Caki2 (cell line): ENCODE measurements at places on chromosomes 6 and 20. TPM values are rescaled to one million over a fixed set of nuclear protein-coding genes. Genes with fewer than 3 reads are reported as not detected.
A peak's percentile ranks its signal among the peaks of the same experiment; 100 is the strongest.

- peak; percentile 71 for DNase-seq
Observed at GRCh38 chr6:31898383-31899011, 999 bp upstream of the EHMT2 start.

GRCh38 chr6:73742433-73742832, 46.4 kb downstream of the CD109 start:
- DNase-seq: no peak

DNA sequence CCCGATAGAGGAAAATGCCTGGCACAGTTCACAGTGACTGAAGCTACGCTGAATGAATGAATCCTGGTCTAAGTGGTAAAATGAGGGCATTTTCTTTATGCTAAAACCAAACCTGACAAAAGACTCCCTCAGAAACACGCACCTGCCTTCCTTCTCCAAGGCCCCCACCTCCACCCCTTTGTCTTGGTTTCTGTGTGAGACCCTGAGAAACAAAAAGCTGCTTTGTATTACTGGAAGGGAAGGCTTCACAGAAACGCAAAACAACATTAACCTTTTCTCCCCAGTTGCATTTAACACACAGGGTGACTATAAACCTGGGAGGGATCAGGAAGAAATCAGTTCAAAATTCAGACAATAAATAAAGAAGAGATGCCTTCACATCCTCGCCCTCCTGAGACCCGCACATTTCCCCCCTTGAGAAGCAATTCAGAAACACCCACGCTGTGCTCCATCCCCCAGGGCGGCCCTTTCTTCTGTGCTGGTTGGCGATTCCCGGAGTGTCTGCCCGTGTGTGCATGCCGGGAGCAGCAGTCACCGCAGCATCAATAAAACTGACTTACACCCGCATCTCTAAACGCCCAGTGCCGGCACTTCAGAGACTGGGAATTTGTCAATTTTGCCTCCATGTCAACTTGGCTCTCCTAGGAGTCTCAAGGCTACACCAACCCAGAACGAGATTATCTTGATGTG, 67.2 kb upstream of the TRAF3IP2 start:
- no peak for DNase-seq

DNA sequence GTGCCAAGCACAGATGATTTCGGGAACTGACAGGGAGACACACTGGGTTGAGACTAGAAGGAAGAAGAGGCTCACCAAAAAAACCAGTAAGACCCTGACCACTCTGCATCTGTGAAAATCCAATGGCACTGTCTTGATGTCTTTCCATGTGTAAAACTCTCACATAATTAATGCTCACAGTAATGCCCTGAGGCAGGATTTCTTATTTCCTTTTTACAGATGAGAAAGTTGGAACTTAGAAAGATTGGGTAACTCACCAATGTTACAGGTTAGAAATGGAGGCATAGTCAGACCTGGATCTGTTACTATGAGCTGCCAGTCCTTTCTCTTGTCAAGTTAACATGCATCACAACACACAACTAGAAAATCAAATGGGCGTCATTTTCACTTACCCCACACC, 151.0 kb upstream of the MCHR2 start:
- DNase-seq: no peak

- peak; percentile 22 for DNase-seq
Observed at GRCh38 chr6:57207141-57207540, 15.0 kb downstream of the RAB23 start.

DNA sequence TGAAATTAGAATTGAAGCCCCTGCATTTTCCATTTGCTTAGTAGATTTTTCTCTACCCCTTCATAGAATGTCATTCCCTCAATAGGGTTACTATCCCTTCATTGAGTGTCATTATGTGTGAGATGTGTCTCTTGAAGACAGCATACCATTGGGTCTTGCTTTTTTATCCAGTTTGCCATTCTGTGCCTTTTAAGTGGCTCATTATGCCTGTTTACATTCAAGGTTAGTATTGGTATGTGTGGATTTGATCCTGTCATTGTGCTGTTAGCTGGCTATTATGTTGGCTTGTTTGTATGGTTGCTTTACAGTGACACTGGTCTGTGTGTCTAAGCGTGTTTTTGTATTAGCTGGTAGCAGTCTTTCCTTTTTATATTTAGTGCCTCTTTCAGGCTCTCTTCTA, 25.7 kb upstream of the TCF21 start:
- no peak for DNase-seq

DNA sequence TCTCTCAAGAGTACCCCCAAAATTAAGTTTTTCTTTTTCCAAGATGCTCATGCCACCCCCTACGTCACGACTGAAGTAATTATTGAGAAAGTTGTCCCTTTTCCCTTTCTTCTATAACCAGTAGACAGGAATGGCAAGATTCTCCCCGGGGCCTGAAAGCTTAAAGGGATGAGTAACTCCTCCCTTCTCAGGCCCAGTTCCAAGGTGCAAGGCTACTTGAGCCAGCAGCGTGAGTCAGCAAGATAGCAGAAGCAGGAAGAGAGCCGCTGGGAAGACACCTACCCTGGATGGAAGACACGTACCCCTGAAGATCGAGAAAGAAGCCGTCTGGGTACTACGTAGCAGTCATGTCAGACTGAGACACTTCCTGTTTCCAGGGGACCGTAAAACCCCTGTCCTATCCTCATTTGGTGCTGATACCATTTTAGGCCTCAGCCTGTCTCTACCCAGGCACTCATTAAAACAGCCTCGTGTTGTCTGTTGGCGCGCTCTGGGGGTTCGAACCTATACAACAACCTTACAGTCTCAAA, 241.0 kb downstream of the ADGRG6 start:
- peak; percentile 57 for DNase-seq

DNA sequence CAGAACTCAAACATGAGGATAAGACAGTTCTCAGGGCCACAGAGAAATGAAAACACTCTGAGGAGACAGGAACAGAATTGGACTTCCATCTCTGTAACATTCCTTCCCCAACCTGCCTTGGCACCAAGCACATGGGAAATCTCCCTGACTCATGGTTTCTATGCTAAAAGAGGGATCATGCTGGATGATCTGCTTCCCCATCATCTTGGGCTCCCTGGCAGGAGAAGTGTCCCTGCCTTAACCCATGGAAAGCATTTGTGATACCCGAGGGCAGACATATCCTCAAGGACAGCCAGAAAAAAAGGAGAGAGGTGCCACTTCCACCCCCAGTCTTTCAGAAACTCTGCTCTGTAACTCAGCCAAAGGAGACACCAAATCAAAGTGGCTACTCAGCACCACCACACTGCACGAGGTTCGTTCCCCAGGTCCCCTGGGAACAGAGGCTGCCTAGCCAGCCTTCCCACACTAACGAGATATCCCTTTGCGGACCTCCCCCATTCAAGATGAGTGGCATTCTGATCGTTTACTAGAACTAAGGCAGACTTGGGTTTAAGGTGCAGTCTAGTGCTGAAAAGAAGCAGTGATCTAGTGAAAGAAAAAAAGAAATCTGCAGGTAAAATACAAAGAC, 34.8 kb downstream of the BLOC1S5 start:
- DNase-seq: no peak

DNA sequence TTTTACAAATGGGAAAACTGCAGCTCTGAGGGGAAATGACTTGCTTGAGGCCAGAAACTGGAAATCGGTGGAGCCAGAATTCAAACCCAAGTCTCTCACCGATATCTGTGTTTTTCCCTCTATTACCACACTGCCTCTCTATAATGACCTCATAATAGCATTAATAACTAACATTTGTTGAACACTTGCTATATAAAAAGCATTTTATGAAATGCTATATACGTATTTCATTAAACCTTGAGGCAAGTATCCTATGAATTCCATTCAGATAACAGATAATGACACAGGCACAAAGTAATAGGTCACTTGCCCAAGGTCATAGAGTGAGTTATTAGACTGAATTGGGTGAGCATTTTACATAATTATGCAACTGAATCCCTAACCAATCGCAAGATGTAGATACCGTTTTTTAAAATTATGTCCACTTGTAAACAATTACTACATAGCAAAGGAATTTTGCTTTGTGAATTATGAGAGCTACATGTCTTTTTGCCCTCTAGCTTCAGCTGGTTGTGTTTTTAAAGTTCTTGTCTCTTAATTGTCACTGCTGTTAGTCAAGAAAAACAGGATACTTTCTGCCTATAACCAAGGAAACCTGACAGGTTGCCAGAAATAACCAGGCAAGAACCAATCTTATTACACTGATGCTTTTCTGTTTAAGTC, 4.7 kb downstream of the DSN1 start:
- DNase-seq: no peak

- DNase-seq: no peak
Observed at GRCh38 chr6:112289038-112289566, 34.7 kb upstream of the LAMA4 start.

GRCh38 chr6:117344444-117345291, 79.3 kb downstream of the VGLL2 start:
- no peak for DNase-seq

DNA sequence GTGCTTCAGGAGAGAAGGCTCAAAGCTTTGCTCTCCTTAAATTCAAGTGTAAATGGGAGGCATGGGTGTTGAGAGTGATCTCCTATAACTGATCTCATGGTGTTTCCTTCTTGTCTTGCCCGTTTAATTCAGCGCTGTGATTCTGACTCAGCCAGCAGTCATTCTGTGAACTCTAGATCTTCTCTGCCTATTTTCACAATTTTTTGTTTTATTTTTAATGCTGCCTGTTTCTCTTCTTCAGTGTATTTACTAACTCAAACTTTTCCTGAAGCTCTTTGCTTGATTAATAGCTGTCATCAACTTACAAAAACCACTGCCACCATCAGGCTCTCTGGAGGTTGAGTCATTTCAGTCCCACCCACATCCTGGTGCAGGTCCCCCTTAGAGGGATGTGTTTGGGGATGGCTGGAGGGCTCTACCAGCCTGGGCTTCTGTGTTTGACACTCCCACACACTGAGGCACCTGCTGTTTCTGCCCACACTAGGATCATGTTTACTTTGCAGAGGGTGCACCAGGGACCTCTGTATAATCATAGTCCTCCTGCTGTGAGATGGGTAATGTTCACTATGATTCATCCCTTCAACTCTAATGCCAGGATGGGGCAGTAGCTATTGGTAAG, 94.0 kb downstream of the SHLD1 start:
- DNase-seq: peak; percentile 59

DNA sequence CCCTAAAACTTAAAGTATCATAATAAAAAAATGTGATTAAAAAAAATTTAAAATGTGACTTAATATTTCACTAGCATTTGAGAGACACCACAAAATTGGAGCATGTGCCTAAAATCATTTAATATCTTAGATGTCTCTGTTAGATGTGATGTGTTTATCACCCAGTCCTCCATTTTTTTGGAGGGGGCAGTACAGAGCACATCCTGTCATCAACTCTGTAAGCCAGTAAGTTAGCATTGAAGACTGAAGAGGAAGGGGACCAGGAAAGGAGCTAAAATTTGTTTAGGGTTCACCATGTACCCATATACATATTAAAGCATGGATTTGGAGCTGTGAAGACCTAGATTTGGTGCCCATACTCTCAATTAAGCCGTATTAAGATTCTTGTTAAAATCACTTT, 30.7 kb upstream of the ADIG start:
- no peak for DNase-seq

DNA sequence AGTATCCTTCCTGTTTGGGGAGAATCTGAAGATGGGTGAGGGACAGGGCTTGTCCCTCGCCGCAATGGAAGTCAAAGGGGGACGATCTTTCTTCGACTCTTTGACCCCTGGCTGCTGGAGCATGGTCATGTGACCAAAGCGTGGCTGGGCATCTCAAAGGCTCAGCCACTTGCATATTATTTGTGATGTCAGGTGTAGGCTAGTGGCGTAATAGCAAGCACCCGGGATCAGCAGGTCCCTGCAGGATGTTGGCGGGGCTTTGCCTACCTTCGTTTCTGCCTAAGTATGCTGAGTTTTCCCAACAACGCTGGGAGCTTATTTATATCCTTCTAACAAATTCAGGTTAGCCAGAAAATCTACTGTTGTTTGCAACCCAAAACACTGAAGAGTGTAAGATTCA, 50.3 kb upstream of the IL20RA start:
- DNase-seq: no peak

- DNase-seq: no peak
Observed at GRCh38 chr20:64138276-64138815, 25.9 kb upstream of the MYT1 start.

DNA sequence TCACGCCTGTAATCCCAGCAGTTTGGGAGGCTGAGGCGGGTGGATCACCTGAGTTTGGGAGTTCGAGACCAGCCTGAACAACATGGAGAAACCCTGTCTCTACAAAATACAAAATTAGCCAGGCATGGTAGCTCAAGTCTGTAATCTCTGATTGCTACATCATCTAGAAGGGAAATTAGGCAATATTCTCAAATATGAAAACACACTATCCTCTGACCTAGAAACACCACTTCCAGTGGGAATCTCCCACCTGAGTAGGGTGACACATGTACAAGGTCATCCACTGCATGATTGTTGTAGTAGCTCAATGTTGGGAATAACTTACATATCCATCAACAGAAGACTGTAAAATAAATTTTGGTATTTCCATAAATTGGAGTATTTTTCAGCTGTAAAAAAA, 19.1 kb upstream of the SIRPD start:
- no peak for DNase-seq

- DNase-seq: no peak
Observed at GRCh38 chr6:75374961-75375400, 90.4 kb upstream of the TMEM30A start.

- DNase-seq: no peak
Observed at GRCh38 chr6:167410462-167410861, 85.6 kb downstream of the TTLL2 start.

DNA sequence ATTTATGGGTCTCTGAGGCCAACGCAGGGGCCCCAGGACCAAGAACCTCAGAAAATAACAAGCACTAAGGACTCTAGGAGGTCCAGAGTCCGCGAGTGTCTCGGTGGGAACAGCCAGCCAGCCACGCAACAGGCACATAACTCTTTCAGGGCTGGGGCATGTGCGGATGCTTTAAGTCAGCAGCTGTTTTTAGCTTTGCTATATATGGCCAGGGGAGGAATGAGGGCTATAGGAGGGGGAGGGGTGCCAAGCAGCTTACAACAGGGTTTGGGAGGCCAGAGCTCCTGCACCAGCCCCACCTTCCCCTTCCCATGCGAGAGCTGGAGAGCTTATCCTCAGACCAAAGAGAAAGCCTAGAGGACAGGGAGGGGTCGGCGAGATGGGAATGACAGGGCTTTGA, 6.2 kb downstream of the JPH2 start:
- DNase-seq: no peak

- DNase-seq: no peak
Observed at GRCh38 chr6:51339728-51340127, 521.1 kb downstream of the TFAP2B start.

SCRT2 gene
- not detected in 2 replicates for total RNA-seq

LAMA5 gene
- total RNA-seq: 59.3 and 63.3 TPM in 2 replicates

SASH1 gene
- total RNA-seq: 4.4 and 6.1 TPM in 2 replicates

CST4 gene
- 16.1 and 28.3 TPM in 2 replicates for total RNA-seq

OPRL1 gene
- 0.38 and 0.84 TPM in 2 replicates for total RNA-seq

TFAP2D gene
- total RNA-seq: not detected in 2 replicates

EFCAB8 gene
- total RNA-seq: not detected in 2 replicates

GSTA1 gene
- not detected in 2 replicates for total RNA-seq

ADGB gene
- not detected in 2 replicates for total RNA-seq

TRIM10 gene
- total RNA-seq: not detected in 2 replicates

SOBP gene
- total RNA-seq: 0.51 TPM in 1 of 2 replicates, not detected in the other
